ENCODE measurements at places on chromosomes 7 and 10. TPM values are rescaled to one million over a fixed set of nuclear protein-coding genes. Genes with fewer than 3 reads are reported as not detected.

DNA sequence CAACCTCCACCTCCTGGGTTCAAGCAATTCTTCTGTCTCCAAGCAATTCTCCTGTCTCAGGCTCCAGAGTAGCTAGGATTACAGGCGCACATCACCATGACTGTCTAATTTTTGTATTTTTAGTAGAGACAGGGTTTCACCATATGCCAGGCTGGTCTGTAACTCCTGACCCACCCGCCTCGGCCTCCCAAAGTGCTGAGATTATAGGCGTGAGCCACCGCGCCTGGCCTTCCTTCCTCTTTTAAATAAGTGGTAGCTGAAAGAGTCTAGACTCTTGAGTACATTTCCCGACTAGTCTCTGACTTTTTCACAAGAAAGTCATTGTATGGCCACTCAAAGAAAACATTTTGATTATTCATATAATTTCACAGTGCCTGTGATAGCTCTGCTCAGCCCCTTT, 636.2 kb upstream of the ANKRD30A start:
- no peak for DNase-seq

GRCh38 chr7:148142660-148143248, 447.8 kb upstream of the C7orf33 start:
- no peak for DNase-seq

ADAM22 gene
- 7.9 TPM for total RNA-seq

DNA sequence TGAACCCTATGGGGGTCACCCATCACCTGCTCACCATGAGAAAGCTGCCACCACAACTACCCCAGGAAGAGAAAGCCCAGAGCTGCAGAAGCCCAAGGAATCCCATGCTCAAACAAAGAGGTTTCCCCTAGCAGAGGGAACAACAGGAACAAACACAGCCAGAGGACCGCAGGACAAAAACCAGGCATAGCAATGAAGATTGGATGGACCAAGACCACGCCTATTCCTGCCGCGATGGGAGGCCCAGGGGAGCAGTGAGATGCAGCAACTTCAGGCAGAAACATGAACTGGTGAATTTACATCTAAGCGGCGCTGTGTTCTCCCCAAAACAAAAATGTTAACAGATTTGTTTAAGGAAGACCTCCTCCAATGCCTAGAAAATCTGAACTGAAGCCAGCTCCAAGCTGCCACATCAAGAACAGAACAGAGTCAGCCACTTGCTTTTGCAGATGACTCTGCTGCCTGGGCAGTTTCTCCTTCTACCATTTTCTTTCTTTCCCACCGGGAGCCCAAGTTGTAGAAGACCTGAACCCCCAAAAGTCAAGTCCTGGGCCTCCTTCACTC, 134.2 kb upstream of the NEBL start:
- DNase-seq = no peak

- no peak for DNase-seq
These were observed 135.1 kb upstream of the YAE1 start for GRCh38 chr7:39430909-39431641.

GRCh38 chr7:39621261-39621660, 2.1 kb upstream of the RALA start:
- no peak for DNase-seq

GRCh38 chr10:44153918-44154670, 230.8 kb downstream of the CXCL12 start:
- no peak for DNase-seq

- no peak for DNase-seq
These were observed 44.5 kb upstream of the CAV2 start for GRCh38 chr7:116455009-116455408.

- no peak for DNase-seq
These were observed 21.5 kb downstream of the RPP38 start for GRCh38 chr10:15118615-15119014.

RNF148 gene
- total RNA-seq = 2.2 TPM

GRCh38 chr10:103823706-103824272, 31.6 kb downstream of the SH3PXD2A start:
- DNase-seq = no peak

DNA sequence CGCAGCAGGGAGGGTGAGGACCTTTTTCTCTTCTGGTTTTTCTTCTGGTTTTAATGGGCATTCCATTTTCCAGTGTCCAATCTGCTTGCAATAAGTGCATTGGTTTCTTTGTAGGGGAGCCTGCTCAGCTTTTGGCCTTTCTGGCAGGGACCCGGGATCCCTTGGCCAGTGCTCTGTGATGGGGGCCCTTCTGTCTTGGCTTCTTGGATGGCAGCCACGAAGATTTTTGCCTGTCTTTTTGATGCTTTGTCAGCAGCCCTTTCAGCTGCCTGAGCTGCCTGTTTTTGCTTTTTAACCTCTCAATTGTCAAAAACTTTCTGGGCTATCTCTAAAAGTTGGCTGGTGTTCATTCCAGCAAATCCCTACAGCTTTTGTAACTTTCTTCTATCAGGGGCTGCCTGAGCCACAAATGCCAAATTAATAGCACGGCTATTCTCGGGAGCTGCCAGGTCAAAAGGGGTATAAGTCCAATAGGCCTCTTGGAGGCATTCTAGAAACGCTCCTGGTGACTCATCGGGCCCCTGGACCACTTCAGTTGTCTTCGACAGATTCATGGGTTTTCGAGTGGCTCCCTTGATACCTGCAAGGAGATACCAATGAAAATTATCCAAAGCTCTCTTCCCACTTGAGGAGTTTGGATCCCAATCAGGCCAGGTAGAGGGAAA, 179.9 kb upstream of the MBL2 start:
- DNase-seq = no peak

PAPOLB gene
- total RNA-seq = 0.06 TPM

All from kidney (tissue), 22 donors.